ENCODE measurements at places on chromosomes 4 and X.

DNA sequence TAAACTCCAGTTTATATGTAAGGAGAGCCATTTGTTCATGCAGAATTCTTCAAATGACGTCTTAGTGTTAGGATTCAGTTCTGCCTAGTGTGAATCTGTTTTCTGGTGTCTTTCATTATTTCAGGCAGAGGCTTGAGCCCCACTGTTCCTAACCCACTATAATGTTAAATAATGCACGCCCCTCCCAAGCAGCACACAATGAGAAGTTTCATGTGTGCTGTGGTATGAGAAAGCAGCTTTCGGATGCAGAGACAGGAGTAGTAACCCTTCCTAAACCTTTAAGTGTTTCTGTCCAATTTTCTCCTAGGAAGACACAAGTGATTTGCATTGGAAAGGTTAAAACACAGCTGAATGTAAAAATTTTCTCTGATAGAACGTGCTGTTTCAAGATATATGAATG, 54.5 kb downstream of the TRIM2 start:
- no peak for DNase-seq

DNA sequence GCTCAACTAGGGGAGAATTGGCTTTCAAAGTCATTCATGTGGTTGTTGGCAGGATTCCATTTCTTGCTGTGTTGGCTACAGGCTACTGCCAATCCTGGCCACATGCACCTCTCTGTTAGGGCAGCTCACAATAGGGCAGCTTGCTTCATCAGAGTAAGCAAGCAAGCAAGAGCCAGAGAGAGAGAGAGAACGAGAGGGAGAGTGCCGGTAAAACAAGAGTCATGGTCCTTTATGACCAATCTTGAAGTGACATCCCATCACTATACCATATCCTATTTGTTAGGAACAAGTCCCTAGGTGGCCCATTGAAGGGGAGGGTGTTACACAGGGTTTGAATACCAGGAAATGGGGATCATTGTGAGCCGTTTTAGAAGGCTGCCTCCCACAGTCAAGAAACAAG, 33.0 kb upstream of the TLR2 start:
- no peak for DNase-seq

GRCh38 chr4:153809916-153810810, 21.3 kb upstream of the SFRP2 start:
- no peak for DNase-seq

DNA sequence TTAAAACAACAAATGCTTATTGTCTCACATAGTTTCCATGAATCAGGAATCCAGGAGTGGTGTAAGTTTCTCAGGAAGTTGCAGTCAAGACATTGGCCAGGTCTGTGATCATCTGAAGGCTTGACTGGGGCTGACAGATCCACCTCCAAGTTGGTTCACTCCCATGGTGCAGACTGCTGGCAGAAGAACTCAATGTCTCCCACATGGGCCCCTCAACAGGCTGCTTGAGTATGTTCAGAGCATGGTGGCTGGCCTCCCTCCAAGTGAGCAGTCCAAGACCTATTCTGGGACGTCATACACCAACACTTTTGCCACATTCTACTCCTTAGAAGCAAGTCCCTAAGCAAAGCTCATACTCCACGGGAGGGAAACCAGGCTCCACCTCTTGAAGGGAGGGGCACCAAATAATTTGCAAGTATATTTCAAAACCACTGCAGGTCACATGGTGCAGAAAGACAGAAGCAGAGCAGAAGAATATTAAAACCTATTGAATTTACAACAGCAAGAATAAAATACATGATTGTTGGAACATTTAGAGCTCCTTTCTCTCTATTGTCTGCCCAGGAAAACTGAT, 35.3 kb downstream of the LGI2 start:
- no peak for DNase-seq

DNA sequence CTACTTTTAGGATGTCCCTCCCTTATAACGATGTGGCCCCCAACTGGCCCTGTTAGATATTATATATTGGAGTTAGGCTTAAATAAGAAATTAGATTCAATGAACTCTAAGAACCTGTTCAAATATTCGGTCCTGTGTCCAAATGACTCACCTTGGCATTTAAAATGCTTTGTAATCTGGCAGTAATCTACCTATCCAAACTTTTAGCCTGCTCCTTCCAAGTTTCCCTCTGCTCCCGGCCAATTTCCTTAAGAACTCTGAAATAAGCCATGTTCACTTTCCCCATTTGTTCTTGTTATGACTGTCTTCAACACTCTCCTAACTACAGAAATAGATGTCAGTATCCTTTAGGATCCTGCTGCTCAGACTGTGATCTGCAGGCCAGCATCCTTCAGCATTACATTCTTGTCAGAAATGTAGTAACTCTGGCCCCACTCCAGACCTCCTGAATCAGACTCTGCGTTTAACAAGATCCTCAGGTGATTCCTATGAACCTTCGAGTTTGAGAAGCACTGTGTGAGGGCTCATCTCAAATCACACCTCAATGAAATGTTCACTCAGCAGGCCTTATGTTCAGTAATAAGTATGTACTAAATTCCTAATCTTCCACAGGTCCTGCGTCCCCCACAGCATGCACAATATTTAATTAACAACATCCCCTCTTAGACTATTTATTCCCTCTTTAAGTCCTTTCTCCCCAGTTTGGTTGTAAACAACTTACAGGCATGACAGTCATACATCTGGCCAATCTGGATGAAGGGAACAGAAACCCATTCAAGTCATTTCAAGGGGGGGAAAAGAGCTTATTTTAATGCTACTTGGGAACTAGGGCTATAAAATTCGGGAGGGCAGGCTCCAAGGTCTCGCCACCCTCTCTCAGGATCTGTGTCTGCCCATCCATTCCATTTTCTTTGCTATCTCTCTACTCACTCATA, 3.0 kb downstream of the ATP8A1 start:
- no peak for DNase-seq

DNA sequence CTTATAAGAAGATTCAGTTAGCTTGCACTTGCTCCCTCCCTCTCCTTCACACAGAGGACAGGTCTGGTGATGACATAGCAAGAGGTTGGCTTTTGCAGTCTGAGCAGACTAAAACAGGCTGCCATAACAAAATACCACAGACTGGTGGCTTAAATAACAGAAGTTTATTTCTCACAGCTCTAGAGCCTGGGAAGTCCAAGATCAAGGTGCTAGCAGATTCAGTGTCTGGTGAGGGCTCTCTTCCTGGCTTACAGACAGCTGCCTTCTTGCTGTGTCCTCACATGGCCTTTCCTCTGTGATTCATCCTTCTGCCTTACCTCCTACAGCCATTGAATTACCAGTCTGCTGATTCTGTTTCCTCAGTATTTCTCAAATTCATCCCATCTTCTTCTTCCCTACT, 13.1 kb downstream of the RP2 start:
- DNase-seq, result no peak
